ENCODE measurements at places on chromosomes 11 and 22. TPM values are rescaled to one million over a fixed set of nuclear protein-coding genes. Genes with fewer than 3 reads are reported as not detected.

The SLC17A6 gene
- total RNA-seq = not detected

The CARD10 gene
- 62.8 TPM for total RNA-seq

The GVQW3 gene
- 3.0 TPM for total RNA-seq

The MS4A7 gene
- 39.8 TPM for total RNA-seq

The POTEH gene
- not detected for total RNA-seq

The NAALAD2 gene
- total RNA-seq = 0.95 TPM

Measured in mucosa of gallbladder (tissue), 1 donor.